ENCODE measurements at places on chromosomes 6 and 20.

DNA sequence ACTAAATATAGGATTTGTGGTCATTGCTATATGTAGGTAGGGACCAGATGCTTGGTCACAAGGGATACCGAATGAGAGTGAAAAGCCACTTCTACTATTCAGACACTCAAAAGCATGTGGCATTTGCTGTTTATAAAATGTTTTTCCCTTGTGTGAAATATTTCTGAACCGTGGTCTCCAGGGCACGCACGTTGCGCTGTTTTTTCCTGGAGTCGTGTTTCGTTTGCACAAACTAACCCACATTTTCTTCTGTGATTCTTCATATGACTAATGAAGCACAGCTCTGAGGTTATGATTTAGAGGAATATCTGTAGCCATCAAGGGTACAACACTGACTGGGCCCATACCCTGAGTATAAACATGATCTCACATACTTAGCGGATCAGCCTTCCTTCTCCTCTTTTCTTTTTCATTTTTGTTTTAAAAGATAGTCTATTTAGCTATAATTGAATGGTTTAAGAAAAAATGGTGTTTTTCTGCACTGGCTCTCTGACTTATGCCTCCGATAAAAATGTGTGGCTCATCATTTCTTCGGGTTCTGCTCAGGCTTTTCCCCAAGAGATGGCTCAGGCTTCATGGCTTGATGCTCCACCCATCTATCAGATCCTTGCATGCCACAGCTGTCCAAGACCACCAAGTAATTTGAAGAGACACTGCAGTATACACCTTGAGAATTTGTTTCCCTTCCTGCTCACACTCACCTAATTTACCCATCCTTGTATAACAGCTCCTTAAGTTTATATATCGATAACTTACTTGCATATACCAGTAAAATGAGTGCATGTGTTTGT is 59.9 kb upstream of the HBS1L start:
- no peak for DNase-seq

DNA sequence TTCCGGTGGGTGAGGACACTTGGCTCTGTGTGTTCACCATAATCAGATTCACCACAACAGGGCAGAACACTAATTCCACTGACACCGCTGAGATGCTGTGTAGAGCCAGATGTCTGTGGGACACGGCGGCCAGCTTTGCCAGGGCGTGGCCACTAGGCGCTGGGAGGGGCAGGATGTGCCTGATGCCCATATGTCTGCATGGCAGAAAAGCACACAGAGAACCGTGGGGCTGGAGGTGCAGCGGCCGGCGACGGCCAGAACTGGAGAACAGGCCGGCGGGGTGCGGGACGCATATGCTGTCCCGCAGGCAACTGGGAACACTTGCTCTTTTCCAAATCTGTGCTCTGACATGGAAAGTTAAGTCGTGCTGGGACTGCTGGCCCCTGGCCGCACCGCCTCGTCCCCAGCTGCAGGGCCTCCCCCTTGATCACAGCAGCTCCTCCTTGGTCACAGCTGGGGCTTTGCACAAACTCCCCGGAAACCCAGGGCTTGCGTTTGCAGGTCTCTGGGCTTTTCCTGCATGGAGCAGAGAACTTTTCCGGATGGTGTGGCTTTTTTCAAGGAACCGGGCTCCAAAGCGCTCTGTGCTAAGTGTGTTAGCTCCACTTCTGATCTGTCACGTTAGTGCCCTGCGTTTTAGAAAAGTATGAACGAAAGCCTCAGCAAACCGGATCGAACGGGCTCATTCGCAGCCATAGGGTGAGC is 31.1 kb downstream of the NTSR1 start:
- DNase-seq, result peak; percentile 71

DNA sequence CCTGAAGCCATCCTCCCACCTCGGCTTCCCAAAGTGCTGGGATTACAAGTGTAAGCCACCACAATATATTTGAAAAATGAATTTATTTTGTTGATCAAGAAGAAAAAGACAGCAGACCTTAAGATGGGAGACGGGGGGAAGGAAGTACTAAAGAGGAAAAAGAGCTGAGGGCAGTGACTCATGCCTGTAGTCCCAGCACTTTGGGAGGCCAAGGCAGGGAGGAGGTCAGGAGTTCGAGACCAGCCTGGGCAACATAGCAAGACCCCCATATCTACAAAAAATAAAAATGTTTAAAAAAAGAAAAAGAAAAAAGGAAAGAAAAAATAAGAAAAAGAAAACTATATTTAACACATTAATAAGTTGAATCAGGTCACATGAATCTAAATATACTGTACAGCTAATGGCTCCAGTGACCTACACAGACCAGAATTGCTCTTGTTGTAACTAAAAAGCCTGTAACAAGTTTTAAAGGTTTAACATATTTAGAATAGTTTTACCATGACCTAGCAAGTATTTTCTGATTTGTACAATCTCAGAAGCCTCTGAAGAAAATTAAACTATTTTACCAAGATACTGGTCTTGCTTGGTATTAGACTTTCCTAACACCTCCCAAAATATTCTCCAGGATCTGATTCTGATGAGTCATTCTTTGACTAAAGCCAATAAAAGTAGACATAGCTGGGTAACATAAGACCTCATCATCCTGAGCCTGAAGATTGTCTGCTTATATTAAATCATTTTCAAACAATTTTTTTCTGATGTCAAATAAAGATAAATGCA is 4.3 kb upstream of the AKIRIN2 start:
- DNase-seq, result peak; percentile 9

- peak; percentile 11 for DNase-seq
Measured at GRCh38 chr6:159943101-159943632, 25.7 kb upstream of the IGF2R start.

DNA sequence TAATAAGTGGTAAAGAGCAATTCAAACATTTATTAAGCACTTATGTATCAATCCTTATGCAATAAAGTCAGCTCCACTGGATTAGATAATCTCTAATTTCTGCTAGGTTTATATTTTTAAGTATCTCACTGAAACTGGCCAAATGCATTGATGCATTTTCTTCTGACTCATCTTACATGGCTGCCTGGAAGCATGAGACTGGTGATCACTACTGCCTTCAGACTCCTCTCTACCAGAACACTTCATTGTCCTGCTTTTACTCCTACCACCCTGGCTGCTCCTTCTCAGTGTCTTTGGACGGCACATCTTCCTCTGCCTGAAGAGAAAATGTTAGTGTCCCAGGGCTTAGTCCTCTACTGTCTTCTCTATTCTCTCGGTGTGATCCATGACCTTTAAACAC is 7.4 kb downstream of the CEP85L start:
- no peak for DNase-seq

DNA sequence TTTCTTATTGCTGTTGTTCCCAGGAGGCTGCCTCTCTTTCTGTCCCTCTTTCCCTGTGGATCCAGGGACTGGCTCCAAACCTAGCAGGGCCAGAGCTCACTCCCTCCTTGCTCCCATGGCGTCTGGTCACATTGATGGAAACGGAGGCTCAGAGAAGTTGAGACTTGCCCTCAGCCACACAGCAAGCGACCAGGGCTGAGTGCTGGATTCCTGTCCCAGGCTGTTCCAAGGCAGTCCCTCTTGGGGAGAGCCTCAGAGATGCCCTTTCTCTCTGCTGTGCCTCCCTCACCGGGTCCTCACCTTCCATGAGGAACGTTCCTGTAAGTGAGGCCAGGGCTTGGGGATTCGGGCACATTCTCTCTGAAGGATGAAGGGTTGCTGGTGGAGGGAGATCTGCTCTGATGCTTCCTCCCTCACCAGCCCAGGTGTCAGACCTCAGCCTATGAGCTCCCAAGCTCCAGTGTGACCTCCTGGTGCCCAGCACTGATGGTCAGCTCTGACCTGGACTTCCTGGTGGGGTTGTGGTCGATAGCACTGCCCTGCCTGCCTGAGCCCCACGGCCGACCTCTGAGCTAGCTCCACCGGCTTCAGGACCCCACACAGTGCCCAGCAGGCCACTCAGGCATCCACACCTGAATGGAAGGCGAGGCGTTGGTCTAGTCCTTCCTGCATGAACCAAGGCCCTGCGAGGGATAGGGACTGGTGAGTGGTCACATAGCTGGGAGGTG is 26.8 kb downstream of the SUN5 start:
- DNase-seq, result no peak

DNA sequence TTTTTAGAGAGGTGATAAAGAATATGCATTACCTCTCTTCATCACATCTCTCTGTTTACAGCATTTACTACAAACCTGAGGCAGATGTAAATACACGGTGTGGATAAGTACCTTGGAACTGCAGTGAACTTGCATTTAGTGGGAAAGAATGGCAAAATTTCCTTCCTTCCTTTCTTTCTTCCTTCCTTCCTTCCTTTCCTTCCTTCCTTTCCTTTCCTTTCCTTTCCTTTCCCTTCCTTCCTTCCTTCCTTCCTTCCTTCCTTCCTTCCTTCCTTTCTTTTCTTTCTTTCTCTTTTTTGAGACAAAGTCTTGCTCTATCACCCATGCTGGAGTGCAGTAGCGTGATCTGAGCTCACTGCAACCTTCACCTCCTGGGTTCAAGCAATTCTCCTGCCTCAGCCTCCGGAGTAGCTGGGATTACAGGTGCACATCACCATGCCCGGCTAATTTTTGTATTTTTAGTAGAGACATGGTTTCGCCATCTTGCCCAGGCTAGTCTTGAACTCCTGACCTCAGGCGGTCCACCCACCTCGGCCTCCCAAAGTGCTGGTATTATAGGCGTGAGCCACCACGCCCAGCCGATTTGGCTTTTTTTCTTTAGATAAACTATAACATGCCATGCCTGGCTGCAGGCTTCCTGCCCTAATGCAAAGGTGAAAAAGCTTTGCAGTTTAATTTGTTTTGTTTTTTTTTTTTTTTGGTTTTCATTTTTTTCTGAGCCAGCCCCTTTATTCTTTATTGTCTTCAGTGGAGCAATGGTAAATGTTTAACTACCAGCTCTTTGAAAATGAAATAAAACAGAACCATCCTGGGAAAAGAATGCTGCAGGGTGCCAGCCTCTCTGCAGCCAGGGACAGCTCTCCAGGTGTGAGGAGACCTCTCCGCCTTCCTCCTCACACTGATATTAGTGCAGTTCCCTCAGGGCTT is 64.2 kb upstream of the NEDD9 start:
- no peak for DNase-seq

- DNase-seq, result peak; percentile 48
Measured at GRCh38 chr6:37516076-37516919, 16.6 kb upstream of the CCDC167 start.

DNA sequence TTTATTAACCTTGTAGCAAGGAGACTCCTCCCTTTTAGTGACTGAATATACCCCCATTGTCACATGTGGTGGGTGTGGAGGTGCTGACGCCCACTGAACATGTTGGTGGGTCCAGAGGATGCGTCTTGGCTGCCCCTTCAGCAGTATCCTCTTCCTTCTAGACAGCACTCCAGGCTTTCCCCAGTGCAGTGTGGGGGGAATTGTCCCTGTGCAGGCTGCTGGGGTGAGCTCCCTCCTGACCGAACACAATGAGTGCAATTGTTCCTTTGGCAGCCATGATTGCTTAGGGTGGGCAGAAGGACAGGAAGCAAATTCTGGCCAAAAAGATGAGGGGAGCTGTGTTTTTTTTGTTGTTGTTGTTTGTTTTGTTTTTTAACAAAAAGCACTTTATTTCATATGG is 209.3 kb upstream of the PDE10A start:
- no peak for DNase-seq

- DNase-seq, result no peak
Measured at GRCh38 chr6:151233731-151234130, 6.0 kb upstream of the AKAP12 start.

GRCh38 chr20:46142124-46142523 is 24.0 kb downstream of the CD40 start:
- DNase-seq, result no peak

- no peak for DNase-seq
Measured at GRCh38 chr20:46708172-46708860, 1.1 kb upstream of the SLC2A10 start.

DNA sequence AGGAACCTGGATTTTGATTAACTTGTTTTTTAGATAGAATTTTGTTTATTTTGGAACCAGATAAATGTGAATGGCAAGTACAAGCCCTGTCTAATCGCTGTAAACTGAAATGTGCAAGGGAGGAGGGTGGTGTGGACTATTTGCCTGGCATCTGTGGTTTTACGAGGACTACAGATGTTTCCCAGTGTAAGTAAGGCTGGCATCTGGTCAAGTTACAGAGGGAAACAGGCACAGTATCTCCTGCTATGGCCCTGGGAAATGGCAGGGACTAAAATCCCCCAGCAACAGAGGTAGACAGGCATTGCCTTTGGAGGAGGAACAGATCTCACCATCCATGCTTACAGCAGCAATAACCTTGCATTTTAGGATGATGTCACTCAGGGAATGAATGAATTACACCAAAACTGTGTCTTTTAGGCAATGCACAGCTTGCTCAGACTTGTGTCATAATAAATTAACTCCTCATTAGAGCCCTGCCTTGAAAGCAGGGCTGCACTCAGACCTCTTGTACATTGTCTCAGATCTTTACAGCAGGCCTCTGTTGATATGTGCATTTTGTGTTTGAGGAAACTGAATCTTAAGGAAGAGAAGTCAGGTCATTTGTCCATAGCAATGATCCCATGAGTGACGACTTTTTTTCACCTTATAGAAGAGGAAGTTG is 96.2 kb downstream of the TCP11 start:
- no peak for DNase-seq

GRCh38 chr20:43490038-43490437 is 17.5 kb upstream of the L3MBTL1 start:
- DNase-seq, result no peak

DNA sequence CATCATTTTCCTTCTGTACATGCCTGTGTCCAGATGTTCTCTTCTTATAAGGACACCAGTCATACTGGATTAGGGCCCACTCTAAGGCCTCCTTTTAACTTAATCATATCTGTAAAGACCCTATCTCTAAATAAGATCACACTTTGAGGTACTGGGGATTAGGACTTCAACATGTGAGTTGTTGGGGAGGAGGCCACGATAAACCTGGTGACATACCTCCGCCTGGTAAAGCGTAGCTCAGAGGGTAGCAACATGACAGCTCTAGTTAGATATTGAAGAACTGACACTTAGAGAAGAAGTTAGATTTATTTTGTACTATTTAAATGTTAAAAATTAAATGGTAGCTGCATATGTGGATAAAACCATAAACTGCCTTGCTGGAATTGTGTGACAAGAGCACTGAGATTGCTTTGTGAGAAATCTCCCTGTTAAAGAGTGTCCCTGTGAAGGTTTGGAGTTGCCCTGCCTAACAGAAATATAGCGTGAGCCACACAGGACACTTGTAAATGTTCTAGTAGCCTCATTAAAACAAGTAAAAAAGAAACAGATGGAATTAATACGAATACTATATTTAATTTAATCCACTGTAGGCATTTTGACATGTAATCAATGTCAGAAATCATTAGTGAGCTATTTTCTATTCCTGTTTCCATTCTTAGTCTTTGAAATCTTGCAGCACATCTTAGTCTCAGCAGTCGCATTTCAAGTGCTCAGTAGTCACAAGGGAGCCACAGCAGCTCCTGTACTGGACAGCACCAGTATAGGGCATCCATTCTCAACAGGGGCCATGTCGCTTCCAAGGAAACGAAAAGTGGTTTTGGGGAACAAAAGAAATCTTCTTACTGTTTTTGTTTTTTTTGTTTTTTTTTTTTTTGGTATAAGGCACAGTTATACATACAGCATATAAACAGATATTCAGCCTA is 13.4 kb downstream of the PLCB1 start:
- DNase-seq, result no peak
